Right renal pelvis (tissue), 4 donors: ENCODE measurements at places on chromosomes 16 and 17.
A peak's percentile ranks its signal among the peaks of the same experiment; 100 is the strongest.

DNA sequence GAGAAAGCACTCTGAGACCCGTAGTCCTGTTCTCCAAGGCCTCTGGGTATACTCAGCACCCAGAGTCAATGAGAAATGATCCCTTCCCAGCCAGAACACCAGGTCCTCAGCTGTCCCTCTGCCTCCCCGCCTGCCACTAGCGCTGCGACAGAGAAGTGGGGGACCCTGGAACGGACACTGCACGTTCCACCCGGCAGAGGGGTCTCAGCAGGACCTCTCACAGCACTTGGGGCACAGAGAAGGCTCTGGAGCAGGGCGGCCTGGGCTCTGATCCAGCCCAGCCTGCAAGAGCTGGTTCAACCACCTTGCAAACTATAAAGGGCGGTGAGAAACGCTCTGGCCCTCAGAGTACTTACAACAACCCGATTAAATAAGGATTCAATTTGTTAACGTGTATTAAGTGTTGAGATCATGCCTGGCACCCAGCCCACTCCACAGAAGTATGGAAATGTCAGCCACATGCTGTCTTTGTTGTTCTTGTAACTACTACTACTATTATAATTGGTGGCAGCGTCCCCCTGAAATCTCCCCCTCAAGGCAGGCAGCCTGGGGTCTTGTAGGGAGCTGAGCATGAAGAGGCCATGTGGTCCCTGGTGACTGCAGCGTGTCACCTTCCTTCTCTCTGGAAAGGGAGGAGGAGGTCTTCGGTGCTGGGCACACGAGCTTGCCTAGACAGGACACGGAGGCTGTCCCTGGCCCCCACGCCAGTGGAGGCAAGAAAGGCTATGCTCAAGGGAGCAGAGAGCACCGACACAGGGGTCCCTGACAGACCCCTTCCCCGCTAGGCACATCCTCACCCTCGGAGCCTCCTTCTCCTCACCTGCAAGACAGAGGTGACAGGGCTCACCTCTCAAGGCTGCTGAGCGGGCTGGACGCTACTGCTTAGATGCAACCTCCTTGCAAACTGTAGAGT lies 2.4 kb downstream of the OSGIN1 start:
- DNase-seq = no peak

DNA sequence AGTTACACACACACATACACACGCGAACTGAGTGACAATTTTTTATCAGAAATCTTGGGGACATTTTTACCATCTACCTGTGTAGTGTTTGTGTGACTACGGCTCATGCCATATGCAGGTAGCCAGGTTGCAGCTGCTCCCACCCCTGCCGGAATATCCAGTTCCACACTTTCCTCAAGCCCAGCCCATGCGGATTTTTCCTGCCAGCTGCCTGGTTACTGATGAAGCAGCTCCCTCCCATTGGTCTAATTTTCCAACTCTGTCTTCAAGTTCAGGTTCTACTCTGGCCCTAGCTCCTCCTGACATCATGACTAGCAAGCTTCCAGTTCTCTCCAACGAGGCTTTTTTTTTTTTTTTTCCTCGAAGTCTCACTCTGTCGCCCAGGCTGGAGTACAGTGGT lies 4.8 kb downstream of the GSG1L2 start:
- peak; percentile 40 for DNase-seq

- no peak for DNase-seq
Observed at GRCh38 chr16:50274326-50275097, 8.2 kb downstream of the ADCY7 start.

- no peak for DNase-seq
Observed at GRCh38 chr16:86221085-86221484, 289.2 kb upstream of the FOXF1 start.

DNA sequence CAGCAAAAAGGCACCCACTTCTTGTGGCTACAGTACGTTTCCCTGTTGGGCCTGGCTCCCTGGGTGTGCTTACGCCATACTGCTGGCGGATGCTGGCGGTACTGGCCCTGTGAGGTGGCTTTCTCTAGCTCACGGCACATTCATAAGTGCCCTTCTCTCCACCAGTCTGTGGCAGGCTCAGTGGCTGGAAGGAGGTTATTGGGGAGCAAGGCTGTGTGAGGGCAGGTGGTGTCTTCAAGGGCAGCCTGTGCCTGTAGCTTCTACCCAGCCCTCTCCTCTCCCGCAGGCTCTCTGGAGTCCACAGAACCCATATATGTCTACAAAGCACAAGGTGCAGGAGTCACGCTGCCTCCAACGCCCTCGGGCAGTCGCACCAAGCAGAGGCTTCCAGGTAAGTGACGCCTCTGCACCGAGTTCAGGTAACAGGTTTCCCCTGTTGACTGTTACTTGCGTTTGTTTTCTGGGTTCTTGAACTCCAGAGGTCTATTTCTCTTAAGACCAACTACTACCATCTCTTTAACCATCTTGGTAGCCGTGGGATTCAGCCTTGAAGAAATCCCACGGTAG lies 20.6 kb downstream of the NTAN1 start:
- DNase-seq = no peak

DNA sequence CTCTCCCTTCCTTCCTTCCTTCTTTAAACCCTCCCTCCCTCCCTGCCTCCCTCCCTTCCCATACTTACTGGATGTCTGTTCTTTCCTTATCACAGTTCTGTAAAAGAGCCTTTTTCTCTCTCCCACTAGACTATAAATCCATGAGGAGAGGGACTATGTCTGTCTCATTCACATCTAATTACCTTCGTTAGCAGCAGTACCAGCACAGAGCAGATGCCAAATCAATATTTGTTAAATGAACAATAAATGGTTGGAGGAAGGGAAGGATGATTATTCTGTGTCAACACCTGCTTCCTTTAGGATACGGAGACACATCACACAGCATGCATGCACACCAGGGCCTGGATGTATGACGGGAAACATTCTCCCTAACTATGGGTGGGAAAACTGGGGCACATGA lies 94.2 kb downstream of the DNAH3 start:
- DNase-seq = no peak

- no peak for DNase-seq
Observed at GRCh38 chr17:42422412-42422957, 571 bp downstream of the CAVIN1 start.

DNA sequence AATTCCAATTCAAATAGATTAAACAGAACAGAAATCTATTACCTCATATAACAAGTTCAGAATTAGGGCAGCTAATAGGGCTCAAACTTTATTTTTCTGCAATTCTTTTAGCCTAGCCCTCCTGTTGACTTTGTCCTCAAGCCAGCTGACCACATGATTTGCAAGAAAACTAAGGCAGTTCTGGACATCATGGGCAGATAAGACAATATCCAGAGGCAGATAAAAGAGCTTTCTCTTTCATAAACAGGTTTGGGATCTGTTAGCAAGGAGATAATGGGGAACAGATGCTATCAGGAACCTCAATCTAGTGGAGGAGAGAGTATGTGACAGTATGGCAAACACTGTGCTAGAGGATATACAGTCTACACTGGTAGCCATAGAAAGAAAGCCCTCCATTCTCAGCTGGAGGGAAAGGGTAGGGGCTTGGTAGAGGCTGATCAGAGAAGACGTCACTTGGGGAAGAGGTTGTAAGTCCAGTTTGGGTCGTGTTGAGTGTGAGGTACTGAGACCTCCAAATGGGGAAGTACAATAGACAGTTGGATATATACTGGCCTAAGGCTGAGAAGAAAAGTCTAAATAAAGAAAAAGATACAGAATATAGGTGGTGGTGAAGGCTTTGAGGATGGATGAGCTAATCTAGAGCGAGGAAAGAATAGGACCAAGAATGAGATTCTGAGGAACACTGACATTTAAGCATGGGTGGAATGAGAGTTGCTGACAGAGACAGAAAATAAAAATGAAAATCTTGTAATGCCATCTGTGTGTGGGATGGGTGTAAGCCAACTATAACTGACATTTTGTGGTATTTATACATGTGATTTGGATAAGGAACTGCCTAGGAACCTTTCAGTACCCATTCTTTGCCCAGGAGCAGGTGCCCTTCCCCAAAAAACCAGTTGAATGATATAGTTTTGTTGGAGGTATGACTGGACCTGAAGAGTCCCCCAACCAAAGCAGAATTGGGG lies 67.4 kb downstream of the CYB561 start:
- DNase-seq = no peak

DNA sequence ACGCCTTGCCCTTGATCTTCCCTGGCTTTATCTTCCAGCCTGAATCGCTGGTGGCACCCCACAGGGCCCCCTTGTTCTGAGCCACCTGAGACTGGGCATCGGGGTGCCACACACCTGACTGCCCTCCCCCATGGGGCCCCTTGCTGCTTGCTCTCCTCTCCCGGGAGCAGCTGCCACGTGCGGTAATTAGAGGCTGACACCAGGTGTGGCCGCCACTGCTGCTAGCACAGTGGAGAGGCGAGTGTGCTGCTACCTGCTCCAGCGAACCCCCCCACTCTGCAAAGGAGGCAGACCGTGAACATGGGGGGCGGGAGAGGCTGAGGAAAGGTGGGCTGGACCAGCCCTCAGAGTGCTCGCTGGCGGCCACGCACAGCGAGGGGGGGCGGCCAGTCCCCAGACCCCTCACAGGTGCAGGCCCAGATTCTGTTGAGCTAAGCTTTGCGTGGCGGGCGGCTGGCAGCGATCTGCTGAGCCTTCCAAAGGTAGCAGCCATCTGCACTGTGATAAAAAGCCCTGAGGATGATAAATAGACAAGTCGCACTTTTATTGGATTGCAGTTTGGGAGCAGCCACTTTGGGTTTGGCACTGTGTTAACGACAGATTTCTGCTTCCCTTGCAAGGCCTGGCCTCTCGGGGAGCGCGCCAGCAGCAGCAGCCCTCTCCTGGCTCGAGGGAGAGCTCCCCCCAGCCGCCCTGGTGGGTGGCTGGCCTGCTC lies 167.9 kb upstream of the GSE1 start:
- DNase-seq = no peak

DNA sequence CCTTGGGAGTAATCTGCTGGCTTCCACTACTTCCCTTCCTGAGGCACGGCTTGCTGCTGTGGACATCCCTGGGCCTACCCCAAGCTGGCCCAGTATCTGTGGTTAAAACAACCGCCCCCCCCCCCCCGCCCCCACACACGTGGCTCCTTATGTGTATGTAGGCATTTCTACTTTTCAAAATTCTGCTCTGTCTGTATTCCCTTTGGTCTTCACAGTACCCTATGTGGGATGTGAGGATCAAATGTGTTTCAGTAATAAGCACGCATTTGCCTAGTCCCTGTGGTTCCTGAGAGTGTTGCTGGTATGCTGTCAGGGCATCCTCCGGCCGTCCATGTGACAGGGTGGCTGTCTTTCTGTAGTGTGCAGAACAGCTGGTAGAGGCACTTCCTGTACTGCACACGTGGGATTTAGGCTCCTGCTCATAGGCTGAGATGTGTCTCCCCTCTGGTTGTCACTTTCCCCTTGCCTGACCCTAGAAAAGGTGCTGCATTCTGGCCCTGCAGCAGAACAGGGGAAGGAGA lies 2.2 kb downstream of the NT5M start:
- no peak for DNase-seq

- DNase-seq = no peak
Observed at GRCh38 chr16:75028544-75029135, 29.8 kb downstream of the ZNRF1 start.

DNA sequence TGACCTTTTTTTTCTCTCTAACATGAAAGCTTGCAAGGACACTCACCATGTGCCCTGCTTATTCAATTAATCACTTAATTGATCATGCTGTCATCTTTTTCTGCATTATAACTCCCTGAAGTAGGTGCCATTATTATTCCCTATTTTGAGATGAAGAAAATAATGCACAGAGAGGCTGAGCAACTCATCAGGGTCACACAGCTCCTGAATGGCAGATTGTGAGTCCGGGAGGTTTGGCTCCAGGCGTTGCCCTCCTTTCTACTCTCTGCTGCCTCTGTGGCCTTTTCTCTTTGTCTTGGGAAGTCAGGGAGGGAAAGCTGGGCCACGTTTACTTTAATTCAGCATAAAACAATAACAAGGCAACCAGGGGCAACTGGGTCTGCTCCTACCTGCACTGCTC lies 17.2 kb upstream of the N4BP1 start:
- DNase-seq = no peak

DNA sequence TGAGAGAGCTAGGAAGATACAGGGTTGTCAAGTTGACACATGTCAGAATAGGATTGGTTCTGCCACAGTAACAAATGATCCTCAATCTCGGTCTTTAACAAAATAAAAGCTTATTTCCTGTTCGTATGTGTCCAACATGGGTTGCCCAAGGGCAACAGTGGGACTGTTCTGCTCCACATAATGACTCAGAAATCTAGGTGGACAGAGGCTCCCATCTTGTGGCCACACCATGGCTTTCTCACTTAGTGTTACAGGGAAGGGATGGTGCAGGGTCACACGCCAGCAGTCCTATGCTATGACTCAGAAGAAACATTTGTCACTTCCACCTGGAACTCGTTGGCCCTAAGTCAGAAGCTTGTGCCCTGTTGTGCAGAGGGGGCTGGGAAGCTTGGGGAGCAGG lies 364.9 kb downstream of the SNX29 start:
- no peak for DNase-seq

GRCh38 chr16:23920899-23921298 lies 85.1 kb downstream of the PRKCB start:
- DNase-seq = no peak

DNA sequence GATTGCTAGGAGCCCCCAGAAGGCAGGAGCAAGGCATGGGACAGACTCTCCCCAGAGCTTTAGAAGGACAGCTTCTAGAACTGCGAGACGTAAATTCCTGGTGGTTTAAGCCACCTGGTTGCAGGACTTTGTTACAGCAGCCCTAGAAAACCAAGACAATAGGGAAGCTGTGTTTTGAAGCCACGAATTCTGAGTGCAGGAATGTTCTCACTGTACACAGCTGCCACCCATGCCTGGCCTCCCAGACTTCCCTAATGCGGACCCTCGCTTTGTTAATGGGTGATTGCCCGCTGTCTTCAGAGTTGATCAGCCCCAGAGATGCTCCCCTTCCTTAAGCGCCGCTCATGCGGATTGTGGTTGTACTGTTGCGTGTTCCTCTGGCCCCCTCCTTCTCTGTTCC lies 177.1 kb downstream of the MSI2 start:
- no peak for DNase-seq

DNA sequence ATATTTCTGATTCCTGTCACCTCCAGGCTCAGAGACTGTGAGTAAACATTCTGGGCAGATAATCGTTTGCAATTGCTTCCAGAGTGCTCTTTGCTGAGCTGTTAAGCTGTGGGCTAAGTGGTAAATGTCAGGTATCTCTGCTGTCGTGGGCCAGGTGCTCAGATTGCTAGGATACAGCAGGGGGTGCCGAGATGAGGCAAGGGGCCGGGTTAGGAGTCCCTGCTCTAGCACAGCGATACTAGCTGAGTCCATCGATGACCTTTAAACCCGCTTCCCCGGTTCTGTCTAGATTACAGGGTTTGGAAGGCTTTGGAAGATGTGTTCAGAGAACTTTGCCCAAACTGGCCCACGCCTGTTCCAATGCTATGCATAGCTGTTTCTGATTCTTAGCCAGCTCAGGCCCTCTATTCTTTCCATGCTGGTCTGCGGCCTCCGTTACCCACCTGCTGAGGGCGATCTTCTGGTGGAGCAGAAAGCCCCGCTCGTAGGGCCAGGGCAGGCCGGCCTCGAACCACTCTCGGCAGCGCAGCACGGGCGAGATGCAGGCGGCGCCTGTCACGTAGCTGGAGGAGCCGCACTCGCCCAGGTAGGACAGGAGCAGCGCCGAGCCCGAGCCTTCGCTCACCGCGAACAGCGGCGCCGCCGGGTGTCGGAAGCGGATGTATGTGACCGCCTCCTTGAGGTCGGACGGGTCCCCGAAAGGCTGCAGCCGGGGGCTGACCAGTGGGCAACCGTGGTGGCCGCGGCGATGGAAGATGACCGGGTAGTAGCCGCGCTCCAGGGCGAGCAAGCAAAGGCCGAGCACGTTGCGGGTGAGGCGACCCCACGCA lies 979 bp downstream of the ABHD15 start:
- DNase-seq = no peak

GRCh38 chr17:4771519-4772234 lies at the start of gene TM4SF5:
TM4SF5 (plus strand) TSS chr17:4771886; CDS start chr17:4771923, 37 bp downstream.
- DNase-seq = no peak

GRCh38 chr16:1082952-1083675 lies 10.6 kb downstream of the SSTR5 start:
- DNase-seq = peak; percentile 58
